ENCODE measurements at places on chromosomes 3 and 15.

GRCh38 chr3:44680921-44681455, 31.5 kb upstream of the ZNF502 start:
- DNase-seq, result no peak

DNA sequence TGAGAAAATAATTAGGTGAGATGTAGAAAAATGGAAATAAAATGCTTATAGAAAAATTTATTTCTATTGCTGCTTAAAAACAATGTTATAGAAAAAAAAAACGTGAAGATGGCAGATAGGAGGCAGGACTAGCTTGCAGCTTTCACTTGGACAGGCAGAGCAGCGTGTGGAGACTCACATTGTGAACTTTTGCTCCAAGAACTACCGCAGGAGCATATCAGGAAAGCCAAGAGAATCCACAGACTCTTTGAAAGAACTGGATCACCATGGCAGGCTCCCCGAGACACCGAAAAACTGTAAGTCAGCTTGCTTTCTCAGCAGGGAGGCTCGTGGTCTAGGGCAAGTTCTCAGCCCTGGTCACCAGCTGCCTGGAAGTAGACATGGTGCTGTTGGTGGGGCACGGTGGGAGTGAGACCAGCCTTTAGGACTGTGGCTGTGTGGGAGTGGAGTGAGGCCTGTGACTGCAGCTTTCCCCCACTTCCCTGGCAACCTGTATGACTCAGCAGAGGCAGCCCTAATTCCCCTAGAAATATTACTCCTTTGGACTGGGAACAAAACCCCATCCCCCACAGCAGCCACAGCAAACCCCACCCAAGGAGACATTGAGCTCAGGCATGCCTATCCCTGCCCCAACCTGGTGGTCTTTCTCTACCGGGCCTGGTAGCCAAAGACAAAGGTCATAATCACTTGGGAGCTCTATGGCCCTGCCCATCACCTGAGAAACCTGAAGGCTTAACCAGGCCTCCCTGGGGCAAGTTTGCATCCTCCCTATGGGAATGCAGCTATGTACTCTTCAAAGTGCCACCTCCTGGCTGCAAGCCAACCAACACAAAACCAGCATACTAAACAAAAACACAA, 22.8 kb downstream of the STRIT1 start:
- DNase-seq, result no peak

- no peak for DNase-seq
Observed at GRCh38 chr3:165895919-165896318, 58.7 kb upstream of the BCHE start.

DNA sequence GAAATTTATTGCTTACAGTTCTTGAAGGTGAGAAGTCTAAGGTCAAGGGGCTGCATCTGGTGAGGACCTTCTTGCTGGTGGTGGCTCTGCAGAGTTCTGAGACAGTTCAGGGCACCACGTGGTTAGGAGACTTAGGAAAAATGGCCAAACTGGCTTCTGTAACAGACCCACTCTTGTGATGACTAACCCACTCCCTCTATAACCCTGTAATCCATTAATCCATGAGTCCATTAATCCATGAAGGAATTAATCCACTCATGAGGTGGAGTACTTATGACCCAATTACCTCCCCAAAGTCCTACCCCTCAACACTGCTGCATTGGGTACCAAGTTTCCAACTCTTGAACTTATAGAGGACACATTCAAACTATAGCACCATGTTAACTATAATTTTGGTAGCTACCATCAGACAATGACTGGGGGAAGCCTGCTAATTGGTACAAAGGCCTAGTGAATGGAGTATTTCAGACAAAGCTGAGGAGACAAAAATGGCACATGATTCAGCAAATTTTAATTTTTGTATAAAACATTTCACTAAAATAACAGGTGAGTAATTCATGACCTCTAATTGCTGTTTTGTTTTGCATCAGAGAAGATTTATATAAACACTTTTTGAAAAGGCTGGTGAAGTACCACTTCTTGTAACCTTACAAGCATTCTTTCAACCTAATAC, 374.1 kb upstream of the TBL1XR1 start:
- DNase-seq, result no peak

DNA sequence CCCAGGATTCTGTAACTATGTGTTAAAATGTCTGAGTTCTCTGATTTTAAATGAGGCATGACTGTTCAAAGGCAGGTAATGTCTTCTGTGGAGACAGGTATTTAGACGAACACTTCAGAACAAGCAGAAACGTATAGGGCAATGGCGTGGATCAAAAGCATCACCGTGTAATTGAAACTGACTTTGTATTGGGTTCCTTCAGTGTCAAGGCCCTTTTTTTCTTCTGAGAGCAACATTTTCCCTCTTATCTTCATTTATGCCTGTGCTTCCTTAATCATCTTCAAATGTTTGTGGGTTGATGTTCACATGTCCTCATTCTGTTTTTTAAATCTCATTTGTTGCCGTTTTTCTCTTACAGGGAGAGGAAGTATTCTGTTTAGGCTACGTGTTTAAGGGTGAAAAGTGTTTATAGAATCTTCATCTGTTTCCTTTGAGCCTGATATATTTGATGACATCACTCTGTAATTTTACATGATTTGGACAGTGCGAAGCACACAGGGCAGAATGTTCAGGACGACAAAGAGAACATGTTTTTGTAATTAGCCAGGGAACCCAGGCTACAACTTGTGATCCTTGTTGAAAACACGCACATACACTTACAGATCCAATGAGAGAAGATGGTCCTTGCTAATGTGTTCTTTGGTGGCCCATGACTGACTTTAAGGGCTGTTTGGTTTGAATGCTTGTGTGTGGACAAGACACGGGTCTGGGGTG, 196.0 kb downstream of the LRTM1 start:
- no peak for DNase-seq

DNA sequence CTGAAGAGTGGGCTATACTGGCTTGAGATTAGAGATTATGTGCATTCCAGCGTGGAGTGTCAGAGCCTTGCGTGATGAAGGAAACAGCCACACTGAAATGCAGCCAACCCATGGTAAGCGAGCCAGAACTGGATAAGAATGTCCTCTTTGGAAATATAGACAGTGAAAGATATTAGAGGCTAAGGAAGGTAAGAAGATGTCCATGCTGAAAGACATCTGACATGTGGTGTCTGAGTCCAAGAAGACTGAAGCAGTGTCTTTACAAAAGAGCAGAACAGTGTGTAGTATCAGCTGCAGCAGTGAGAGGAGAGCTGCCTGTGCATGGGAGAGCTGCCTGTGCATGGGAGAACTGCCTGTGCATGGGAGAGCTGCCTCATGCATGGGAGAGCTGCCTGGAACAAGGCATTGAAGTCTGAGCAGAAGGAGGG, 672.2 kb downstream of the DIPK2A start:
- DNase-seq, result no peak

GRCh38 chr3:197793247-197793646, 2.2 kb downstream of the LRCH3 start:
- DNase-seq, result no peak

GRCh38 chr3:139302801-139303113, 41.1 kb upstream of the MRPS22 start:
- DNase-seq, result no peak

- no peak for DNase-seq
Observed at GRCh38 chr15:67905628-67906027, 65.8 kb upstream of the RNU6-1 start.

GRCh38 chr3:1139071-1139470, 46.2 kb downstream of the CNTN6 start:
- DNase-seq, result no peak

- no peak for DNase-seq
Observed at GRCh38 chr3:48990636-48991469, 812 bp downstream of the P4HTM start.

DNA sequence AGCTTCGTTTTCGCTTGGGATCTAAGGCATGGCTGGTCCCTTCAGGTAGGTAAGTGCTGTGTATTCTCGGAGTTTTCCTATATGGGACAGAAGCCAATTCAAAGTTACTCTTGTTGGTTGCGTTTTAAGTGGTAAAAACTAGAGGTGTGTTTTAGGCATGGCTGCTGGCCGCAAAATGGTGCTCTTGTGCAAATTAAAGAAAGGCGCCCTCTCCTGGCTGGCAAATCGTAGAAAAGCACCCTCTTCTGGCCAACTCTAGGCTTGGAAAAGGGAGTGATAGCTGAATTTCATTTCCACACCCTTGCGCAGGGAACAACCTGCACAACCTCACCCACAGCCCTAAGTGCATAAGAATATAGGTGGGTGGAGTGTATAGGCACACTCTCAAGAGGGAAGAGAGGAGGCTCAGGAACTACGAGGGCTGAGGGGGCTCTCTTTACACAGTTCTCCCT, 23.5 kb downstream of the DRD3 start:
- no peak for DNase-seq

DNA sequence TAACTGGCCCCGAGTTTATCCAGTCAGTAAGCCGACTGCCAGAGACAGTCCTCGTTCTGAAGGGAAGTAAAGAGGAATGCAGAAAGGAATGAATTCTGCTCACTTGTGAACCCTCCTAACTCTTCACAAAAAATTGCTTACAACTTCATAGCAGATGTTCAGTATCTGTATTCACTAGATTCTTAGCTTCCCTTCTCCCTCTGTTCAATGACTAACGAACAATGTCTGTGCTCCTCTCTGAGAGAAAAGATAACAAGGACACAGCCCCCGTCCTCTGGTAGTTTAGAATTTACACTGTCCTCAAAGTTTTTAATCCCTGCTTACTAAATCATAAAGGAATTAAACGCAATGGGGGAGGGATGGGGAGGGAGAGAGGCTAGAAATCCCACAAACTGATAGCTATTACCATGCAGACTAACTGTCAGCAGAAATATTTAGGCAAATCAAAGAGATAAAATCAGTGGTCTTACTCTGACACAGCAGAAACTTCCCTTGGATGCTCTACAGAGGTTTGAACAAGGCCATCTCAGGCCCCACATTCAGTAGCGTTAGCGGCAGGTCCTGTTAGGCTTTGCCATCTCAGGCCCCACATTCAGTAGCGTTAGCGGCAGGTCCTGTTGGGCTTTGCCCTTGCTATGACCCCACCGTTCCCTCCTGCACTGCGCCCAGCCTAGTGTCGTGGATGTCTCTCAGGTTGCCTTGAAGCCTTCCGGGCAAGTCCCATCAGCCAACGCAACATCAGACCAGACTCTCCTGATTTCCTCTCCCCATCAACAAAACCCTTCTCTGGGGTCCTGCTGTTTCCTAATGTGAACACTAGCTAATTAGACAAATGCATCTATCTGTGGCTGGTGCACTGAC, 23.4 kb downstream of the NRROS start:
- no peak for DNase-seq

DNA sequence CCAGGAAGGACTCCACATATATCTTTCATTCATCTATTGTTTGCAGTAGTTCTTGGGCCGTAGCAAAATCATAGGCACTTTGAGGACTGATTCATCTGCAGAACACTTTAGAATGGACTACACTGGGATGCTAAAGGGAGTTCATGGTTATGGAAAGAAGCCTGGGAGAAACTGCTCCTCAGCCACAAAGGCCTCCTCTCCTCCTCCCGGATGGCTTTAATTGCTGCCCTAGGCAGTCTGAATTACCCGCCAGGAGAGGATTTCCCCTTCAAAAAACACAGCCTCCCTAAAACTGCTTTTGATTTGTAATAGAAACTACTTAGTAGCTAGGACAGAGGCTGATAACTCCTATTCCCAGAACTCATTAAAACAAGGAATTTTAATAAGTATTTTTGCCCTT, 4.6 kb downstream of the TMEM266 start:
- DNase-seq, result no peak

- DNase-seq, result no peak
Observed at GRCh38 chr3:189687475-189687874, 56.3 kb downstream of the TP63 start.

DNA sequence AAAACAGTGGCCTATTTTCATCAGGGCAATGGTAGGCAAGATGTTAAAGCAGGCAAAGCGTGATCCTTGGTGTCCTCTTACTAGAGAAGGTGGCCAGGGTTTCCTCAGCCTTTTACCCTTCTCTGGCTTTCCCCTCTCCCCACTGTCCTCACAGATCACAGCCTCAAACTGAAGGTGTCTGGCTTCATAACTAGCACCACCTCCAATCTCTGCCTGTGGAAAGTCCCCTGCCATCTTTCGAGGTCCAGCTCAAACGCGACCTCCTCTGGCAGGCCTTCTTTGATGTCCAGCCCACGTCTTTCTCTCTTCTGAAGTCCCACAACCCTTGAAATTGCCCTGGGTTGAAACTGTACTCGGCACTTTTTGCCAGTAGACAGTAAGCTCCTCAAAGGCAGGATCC, 35.9 kb downstream of the CYP19A1 start:
- DNase-seq, result no peak

DNA sequence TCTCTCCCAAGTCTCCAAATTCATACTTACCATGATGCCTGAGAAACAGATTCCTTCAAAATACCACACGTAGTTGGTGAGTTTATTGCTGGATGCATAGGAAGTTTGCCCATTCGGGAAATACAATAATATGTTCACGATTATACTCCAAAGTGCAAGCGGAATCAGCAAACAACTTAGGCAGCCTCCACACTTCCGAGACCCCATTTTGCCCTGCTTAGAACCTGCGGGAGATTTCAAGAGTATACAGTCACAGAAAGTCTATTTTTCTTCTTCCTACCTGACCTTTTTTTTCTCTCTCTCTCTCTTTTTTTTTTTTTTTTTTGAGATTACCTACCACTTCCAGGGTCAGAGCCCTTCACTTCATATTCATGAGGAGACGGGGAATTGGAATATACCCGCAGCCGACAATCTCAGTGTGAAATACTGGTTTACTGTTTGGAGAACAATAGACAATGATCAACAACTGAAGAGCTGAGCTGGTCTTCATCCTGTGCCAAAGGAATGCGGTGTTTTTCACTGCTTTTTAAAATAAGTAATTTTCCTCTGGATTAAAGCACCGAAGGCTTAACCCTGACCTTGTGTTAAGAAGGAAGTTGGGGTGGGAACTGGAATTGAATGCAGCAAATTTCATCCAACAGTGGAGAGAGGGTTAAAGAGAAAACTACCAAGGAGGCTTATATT, at the start of gene TM4SF18:
TM4SF18 (minus strand) TSS at position 461 of the 684 bp plus-strand sequence; CDS start at position 207, 254 bp downstream.
- no peak for DNase-seq

DNA sequence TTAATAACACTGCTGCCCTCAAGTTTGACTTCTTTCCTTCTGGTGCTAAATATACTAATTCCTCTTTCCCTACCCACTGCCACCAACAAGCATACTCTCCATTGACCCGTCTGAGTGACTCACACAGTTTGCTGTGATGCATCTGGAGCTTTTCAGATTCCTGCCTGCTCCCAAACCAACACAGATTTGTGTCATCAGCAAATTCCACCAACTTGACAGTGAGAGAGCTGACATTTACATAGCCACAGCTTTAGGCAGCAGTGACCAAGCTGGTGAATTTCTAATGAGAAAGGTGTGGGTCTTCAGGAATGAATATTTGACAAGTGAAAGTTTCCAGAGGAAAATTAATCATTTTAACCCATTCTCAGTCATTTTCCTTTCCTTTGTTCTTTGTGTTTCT, 96.5 kb upstream of the PRICKLE2 start:
- no peak for DNase-seq

GRCh38 chr15:58590926-58591325, 158.6 kb downstream of the ADAM10 start:
- DNase-seq, result no peak

- DNase-seq, result no peak
Observed at GRCh38 chr3:165133188-165133899, 55.0 kb upstream of the SI start.

DNA sequence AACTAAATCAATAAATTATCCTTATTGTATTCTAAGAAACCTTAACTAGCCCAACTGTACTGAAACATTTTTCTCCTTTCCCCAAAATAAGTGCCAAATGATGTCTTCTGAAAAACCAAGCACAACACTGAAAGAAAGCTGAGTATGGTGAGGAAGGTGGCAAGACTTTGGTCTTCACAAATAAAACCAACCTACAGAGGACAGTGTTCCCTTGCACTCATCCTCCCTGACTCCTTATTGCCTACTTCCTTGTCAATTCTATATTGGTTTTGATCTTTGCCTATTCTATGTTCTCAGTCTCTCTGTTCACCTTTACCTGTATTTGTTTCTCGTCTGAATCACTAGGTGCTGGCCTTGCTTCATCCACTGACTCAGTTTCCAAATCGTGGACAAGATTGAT, 490.1 kb upstream of the ZNF385D start:
- no peak for DNase-seq

Data from cortex of kidney (tissue), 1 donor.